Cortex of kidney (tissue), 1 donor: ENCODE measurements at places on chromosomes 3 and 15.

DNA sequence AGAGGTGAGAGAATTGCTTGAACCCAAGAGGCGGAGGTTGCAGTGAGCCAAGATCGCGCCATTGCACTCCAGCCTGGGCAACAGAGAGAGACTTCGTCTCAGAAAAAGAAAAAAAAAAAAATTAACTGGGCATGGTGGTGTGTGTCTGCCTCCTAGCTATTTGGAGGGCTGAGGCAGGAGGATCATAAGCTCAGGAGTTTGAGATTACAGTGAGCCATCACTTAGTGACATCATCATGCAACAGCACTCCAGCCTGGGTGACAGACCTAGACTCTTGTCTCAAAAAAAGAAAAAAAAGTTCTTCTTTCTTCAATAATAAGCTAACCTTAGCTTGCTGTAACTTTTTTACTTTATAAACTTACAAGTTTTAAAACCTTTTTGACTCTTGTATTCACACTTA, 99.8 kb downstream of the SLMAP start:
- DNase-seq: no peak

GRCh38 chr15:86620641-86621349, 541.1 kb downstream of the AGBL1 start:
- no peak for DNase-seq

GRCh38 chr3:118942195-118942594, 92.5 kb downstream of the IGSF11 start:
- no peak for DNase-seq

DNA sequence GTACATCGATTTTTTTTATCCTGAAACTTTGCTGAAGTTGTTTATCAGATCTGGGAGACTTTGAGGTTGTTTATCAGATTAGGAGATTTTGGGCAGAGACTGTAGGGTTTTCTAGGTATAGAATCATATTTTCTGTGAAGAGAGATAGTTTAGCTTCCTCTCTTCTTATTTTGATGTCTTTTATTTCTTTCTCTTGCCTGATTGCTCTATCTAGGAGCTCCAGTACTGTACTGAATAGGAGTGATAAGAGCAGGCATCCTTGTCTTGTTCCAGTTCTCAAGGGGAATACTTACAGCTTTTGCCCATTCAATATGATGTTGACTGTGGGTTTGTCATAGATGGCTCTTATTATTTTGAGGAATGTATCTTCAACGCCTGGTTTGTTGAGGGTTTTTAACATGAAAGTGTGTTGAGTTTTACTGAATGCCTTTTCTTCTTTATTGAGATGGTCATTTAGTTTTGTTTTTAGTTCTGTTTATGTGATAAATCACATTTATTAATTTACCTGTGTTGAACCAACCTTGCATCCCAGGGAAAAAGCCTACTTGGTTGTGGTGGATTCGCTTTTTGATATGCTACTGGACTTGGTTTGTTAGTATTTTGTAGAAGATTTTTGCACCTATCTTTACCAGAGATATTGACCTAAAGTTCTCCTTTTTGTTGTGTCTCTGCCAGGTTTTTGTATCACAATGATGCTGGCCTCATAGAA, 14.9 kb upstream of the DNAAF4 start:
- no peak for DNase-seq

DNA sequence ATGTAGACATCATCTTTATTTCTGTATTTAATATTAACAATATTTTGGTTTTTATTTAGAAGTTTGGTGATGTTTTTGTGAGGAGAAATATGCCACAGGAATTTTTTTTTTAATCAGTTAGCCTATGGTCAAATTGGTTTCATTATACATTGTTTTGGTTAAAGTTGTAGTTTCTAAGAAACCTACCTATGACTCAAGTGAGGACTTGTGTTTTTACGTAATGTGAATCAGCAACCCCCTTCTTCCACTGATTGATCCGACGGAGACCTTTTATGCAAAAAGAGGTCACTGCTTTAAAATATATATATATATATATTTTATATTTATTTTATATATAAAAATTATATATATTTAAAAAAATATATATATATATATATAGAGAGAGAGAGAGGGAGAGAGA, 698.1 kb downstream of the FHIT start:
- DNase-seq: no peak

GRCh38 chr3:129173206-129173605, 10.5 kb downstream of the CNBP start:
- no peak for DNase-seq

GRCh38 chr3:64518950-64519349, 168.8 kb downstream of the ADAMTS9 start:
- no peak for DNase-seq

- DNase-seq: no peak
Observed at GRCh38 chr3:122390665-122391064, 6.7 kb downstream of the FAM162A start.

GRCh38 chr15:101613130-101614000, 38.8 kb downstream of the TM2D3 start:
- DNase-seq: no peak

- DNase-seq: no peak
Observed at GRCh38 chr3:154690413-154690812, 260.4 kb upstream of the GPR149 start.

DNA sequence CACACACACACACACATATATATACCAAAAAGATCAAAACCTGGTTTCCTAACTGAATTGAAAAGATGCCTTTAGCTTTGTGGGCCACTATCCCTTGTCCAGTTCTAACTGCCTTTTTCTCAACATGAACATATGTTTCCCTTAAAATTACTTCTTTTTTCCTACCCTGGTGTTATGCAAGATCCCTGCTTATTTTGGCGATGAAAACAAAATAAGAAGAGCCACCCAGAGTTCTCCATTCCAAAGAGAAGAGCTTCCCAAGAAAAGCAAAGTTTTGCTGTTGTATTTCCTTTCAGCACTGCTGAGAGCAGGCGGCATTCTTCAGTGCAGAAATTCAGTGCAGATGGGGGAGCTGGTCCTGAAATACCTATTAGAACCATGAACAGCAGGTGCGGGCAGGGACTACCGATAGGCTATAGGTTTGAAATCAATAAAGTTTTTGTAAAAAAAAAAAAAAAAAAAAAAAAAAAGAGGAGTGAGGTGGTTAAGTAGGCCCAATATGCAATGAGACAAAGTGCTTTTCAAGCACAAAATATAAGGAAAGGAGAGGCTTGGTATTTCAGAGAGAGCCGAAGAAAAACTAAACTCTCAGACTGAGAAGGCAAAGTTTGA, 238.0 kb downstream of the FOXP1 start:
- DNase-seq: no peak

DNA sequence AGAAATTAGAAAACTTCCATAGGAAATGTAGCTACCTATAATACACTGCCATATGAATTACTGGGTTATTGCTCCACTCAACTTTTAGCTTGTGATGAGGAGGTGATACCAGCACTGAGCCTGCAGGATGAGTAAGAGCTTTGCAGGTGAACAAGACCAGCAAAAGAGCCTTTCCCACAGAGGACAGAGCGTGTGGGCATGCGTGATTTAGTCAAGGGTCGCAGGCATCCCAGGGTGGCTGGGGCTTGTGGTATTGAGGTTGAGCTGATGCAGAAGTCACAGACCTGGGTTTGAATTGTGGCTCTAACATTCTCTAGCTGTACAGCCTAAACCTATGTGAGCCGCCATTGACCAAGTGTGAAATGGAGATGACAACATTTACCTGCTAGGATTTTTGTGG, 5.6 kb downstream of the NRROS start:
- DNase-seq: no peak

GRCh38 chr3:16515885-16516420, 2.5 kb upstream of the RFTN1 start:
- DNase-seq: no peak

GRCh38 chr3:18752273-18752934, 327.3 kb upstream of the SATB1 start:
- DNase-seq: no peak

- no peak for DNase-seq
Observed at GRCh38 chr3:136547293-136547692, 204.9 kb downstream of the STAG1 start.

- DNase-seq: no peak
Observed at GRCh38 chr3:126485176-126485897, 9.6 kb upstream of the ZXDC start.

GRCh38 chr3:62723166-62723913, 151.9 kb downstream of the CADPS start:
- DNase-seq: no peak

DNA sequence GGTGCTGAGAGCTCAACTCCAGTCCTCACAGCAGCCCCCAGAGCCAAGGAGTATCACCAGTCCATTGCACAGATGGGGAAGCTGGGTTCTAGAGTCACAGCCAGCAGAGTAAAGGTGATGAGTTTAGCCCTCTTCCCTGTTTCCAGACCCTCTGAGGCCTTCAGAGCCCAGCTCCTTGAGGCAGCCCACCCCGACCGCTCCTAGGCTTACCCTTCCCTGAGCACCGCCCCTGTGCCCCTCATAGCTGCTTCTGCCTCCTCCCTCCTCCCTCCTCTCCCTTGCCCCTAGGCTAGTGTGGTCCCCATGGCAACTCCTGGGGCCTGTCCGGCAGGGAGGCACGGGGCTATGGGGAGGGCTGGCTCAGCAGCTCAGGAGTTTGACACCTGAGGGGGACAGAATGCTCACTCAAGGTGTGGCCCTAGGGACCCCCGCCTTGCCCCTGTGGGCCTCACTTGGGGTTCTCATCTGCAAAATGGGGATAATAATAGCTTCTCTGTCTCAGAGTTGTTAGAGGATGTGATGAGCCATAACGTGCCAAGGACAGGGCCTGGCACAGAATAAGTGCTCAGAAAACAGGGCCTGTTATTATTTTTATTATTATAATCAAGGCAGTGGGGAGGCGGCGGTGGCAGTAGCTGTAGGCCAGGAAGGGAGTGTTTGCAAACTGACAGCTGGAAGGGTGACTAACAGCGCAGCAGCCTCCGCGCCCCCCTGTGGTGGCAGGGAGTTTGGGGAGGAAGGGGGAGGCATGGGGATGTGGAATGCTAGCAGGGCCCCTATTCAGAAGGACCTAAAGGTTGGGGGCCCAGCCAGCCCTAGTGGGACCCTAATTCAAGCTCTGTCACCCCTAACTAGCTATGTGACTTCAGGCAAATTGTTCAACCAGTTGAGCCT, 11.5 kb downstream of the CSK start:
- DNase-seq: no peak

DNA sequence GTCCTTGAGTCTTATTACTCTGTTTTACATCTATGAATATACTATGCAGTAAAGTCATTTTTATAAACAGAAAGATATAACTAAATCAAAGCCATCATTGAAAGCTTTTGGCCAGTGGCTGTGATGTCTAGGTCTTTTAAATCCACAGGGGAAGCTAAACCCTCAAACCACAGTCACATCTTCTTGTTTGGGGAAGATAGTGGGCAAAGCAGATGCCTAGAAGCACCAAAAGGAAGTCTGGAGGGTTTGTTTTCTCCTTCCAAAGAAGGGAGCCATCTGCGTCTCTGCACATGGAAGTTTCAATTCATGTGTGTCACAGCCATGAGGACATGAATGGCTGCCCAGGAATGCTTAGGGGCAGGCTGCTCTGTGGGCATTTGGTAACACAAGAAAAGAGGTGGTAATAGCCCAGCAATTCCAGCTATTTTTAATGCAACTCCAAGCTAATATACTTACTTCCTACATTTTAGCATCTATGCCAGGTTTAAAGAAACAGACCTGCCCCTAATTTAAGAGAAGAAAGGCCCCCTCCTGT, 322.2 kb downstream of the SLC9A9 start:
- no peak for DNase-seq

- no peak for DNase-seq
Observed at GRCh38 chr3:26838026-26838425, 215.5 kb downstream of the LRRC3B start.

GRCh38 chr15:60496853-60497252, 17.9 kb upstream of the ICE2 start:
- DNase-seq: no peak

- no peak for DNase-seq
Observed at GRCh38 chr15:70318594-70319465, 221.1 kb upstream of the TLE3 start.

DNA sequence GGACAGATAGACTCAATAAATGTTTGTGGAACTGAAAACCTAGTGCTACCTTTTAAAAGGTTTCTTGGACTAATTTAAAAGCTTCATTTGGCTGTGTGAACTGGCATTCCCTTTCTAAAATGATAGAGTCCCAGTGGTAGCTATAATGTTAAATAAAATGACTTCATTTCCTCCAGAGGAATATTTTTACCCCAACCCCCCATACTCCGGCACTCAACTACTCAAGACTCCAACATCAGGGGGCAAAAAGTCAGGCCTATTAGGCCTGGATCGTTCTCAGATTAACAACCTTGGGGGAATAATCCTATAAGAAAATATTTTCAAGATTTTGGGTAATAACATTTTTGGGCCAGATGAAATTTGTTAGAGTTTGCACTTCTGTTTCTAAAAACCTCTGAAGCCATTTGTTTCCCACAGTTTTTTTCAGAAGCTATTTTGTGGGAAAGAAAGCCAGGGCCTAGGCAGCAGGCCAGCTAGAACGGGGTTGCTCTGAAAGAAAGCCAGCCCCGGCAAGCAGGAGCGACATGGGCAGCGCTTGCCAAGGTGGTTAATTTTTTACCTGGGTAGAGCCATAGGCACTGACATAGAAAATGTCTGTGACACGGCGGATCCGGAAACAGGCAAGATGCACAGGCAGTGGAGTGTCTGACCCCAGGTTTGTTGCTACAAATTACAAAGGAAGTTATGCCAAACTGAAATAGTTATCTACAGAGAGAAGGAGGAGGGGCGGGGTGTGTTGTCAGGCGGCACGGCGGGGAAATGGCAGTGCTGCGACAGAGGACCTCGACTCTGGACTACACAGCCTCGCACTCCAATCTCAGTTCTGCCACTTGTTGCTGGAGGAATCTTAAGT, 84.6 kb downstream of the MAGI1 start:
- no peak for DNase-seq

DNA sequence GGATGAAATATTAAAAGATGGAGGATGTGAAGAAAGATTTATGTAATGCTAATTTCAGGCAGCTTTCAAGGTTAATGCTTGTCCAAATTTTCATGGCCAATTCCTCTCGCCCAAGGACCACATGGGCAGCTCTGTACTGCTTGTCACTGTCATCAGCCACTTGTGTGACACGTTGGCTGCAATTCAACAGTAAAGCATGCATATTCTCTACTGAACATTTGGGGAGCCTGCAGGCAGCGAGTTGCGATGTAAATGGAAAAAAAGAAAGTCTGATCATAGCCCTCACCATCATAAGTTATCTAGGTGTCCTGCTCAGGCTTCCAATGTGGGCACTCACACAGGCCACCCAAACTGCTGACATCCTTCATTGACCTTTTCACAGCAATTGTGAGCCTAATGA, 1026.8 kb upstream of the NR2F2 start:
- DNase-seq: no peak

- DNase-seq: no peak
Observed at GRCh38 chr3:127455541-127456450, 134.7 kb downstream of the TPRA1 start.

DNA sequence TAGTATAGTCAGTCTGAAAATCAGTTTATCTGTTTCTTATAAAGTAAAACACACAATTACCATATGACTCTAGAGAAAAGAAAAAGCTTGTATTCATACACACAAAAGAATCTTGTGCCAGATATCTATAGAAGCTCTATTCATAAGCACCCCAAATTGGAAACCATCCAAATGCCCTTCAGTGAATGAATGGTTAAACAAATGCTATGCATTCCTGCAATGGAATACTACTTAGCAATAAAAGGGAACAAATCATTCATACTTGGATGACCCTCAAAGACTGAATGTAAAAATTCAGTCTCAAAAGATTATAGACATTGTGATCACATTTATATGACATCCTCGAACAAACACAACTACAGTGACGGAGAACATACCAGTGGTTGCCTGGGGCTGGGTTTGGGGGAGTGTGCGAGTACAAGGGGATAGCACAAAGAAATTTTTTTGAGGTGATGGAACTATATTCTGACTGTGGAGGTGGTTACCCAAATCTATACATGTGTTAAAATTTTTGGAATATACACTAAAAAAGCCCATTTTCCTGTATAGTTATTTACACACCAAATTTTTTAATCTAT, 680.6 kb downstream of the NTRK3 start:
- no peak for DNase-seq
